ENCODE measurements at places on chromosomes 2 and 18. TPM values are rescaled to one million over a fixed set of nuclear protein-coding genes. Genes with fewer than 3 reads are reported as not detected.

DNA sequence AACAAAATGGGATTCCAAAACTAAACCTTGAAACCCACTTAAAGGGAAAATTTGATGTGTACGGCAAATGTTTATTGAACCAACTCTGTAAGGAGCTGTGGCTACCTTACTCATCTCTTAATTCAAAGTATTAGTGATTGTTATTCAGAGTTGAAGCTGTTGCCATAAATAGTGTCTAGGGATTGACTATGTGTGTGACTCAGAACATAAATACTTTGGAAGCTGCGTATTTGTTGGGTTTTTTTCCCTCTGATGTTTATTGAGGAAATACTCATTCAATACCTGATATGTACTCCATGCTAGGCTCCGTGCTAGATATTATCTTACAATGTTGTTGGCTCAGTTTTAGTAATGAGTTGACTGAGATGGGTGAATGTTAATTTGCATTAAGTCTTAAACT lies 90.4 kb downstream of the PTRHD1 start:
- peaks cover 9% of the 10 kb centered on the region for H3K4me1 ChIP-seq
- DNase-seq = no peak
- H3K27ac ChIP-seq = peak overlapping the region; percentile 69
- H3K36me3 ChIP-seq = no peaks in the 10 kb centered on the region
- H3K4me3 ChIP-seq = no peak overlapping the region

DNA sequence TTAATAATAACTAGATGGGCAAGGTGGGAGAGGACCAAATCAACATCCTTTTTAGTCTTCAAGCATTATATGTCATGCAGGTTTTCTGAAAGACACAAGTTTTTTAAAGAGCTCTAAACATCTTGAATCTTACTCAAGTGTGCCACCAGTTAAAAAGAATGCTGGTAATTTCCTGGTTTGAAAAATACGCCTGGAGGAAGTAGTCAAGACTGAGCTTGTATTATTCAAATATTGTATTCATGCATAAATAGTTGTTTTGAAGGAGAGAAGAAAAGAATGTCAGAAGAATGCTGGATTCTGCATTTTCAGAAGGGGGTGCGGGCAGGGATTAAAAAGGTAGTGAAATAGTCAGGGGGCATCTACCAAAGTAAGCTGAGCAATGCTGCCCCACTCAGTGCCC lies 90.7 kb downstream of the WDPCP start:
- H3K4me1 ChIP-seq = no peaks in the 10 kb centered on the region
- H3K27ac ChIP-seq = no peak overlapping the region
- no peak for DNase-seq
- H3K4me3 ChIP-seq = no peak overlapping the region
- H3K27me3 ChIP-seq = no peaks in the 10 kb centered on the region

GRCh38 chr2:70901227-70902066 lies 34.3 kb upstream of the ATP6V1B1 start:
- peaks cover 3% of the 10 kb centered on the region for H3K36me3 ChIP-seq
- H3K27ac ChIP-seq = peak overlapping the region; percentile 74
- DNase-seq = peak; percentile 88
- peaks cover 34% of the 10 kb centered on the region for H3K27me3 ChIP-seq
- H3K4me3 ChIP-seq = peak overlapping the region; percentile 87

GRCh38 chr2:226865273-226865672 lies 29.4 kb downstream of the RHBDD1 start:
- H3K4me1 ChIP-seq = peaks cover 12% of the 10 kb centered on the region
- no peak overlapping the region for H3K27ac ChIP-seq
- H3K4me3 ChIP-seq = no peak overlapping the region
- DNase-seq = no peak
- H3K27me3 ChIP-seq = no peaks in the 10 kb centered on the region

GRCh38 chr2:233053928-233054784 lies 6.0 kb upstream of the INPP5D start:
- H3K27me3 ChIP-seq = peaks cover 3% of the 10 kb centered on the region
- peaks cover 7% of the 10 kb centered on the region for H3K4me1 ChIP-seq
- H3K36me3 ChIP-seq = no peaks in the 10 kb centered on the region
- H3K4me3 ChIP-seq = no peak overlapping the region
- no peak overlapping the region for H3K27ac ChIP-seq

DNA sequence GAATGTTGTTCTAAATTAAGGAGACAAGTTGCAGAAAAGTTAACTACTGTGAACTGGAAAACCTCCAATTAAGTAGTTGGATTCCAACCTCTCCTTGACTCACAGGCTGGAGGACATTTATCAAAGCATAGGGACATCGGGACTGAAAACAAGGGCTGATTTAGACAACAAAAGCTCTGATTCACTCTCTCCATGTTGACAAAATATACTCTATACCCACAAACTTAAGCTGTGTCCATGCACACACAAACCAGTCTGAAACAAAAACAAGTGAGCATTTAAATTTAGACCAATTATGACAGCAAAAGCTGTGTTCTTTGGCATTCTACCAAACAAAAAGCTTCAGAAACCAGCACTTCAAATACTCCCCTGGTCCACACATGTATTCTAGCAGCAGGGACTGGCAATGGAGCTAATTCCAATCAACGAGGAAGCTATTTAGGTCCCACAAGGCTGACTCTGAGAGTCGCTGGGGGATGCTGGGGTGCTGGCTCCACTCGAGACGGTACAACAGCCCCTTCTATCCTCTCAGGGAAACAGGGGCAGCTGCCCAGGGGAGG lies 71.4 kb downstream of the NXPH2 start:
- H3K36me3 ChIP-seq = no peaks in the 10 kb centered on the region
- no peak overlapping the region for H3K4me3 ChIP-seq
- DNase-seq = no peak
- H3K27me3 ChIP-seq = no peaks in the 10 kb centered on the region
- no peak overlapping the region for H3K27ac ChIP-seq

DNA sequence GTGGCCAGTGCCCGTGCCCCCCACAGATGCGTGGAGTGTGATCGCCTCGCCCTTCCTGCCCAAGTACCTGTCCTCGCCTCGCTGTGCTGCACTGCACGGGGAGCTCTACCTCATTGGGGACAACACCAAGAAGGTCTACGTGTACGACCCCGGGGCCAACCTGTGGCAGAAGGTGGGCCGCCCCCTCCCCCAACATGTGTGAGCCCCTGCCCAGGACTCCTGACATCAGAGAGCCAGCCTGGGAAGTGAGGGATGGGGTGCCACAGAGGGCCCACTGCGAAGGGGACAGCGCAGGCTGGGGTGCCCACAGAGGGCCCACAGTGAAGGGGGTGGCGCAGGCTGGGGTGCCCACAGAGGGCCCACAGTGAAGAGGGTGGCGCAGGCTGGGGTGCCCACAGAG lies 9.8 kb upstream of the ERFE start:
- no peak overlapping the region for H3K27ac ChIP-seq
- no peaks in the 10 kb centered on the region for H3K36me3 ChIP-seq
- H3K4me3 ChIP-seq = no peak overlapping the region
- no peaks in the 10 kb centered on the region for H3K4me1 ChIP-seq
- no peak for DNase-seq
- H3K27me3 ChIP-seq = no peaks in the 10 kb centered on the region

Gene CXCR4
- total RNA-seq = under 0.01 TPM

Gene RRM2
- total RNA-seq = 7.4 TPM

Gene CPLX4
- not detected for total RNA-seq
